ENCODE measurements at places on chromosomes 6 and 20.

DNA sequence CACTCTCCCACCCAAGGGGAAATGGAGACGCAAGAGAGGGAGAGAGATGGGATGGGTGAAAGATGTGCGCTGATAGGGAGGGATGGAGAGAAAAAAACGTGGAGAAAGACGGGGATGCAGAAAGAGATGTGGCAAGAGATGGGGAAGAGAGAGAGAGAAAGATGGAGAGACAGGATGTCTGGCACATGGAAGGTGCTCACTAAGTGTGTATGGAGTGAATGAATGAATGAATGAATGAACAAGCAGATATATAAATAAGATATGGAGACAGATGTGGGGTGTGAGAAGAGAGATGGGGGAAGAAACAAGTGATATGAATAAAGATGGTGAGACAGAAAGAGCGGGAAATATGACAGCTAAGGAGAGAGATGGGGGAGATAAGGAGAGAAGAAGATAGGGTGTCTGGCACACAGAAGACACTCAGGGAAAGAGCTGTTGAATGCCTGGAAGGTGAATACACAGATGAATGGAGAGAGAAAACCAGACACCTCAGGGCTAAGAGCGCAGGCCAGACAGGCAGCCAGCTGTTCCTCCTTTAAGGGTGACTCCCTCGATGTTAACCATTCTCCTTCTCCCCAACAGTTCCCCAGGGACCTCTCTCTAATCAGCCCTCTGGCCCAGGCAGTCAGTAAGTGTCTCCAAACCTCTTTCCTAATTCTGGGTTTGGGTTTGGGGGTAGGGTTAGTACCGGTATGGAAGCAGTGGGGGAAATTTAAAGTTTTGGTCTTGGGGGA lies 754 bp downstream of the TNF start:
- DNase-seq: no peak

DNA sequence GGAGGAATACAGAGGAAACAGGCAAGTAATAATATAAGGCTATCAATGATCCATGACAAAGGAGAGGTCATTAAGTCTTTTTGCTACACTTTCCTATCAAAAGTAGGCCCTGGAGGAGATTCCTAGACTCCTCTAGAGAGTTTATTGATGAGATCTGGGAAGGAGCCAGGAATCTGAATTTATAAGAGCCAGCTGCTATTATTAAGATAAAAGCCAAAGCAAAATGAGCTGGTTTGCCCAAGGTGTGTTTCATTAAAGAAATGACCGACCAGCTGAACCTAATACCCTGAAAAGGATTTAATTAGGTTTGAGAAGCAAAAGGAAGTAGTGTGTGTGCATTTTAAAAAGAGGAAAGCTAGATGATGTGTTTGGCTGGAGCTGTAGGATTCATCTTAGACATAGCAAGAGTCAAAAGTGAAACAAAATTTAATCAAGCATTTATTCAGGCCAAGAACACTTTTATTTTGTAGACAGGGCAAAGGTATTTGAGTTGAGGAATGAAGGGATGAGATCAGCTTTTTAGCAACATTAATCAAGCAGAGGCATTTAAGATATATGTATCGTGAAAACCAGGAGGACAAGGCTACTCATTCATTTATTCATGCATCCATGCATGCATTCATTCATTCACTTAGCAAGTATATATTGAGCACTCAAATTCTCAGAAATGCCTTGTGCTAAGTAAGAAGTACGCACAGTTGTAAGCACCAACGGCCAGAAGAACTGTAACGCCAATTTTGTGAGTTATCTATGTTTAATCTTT lies 43.5 kb upstream of the SCAF8 start:
- DNase-seq: no peak

GRCh38 chr20:52752023-52752422 lies 220.1 kb upstream of the TSHZ2 start:
- no peak for DNase-seq

DNA sequence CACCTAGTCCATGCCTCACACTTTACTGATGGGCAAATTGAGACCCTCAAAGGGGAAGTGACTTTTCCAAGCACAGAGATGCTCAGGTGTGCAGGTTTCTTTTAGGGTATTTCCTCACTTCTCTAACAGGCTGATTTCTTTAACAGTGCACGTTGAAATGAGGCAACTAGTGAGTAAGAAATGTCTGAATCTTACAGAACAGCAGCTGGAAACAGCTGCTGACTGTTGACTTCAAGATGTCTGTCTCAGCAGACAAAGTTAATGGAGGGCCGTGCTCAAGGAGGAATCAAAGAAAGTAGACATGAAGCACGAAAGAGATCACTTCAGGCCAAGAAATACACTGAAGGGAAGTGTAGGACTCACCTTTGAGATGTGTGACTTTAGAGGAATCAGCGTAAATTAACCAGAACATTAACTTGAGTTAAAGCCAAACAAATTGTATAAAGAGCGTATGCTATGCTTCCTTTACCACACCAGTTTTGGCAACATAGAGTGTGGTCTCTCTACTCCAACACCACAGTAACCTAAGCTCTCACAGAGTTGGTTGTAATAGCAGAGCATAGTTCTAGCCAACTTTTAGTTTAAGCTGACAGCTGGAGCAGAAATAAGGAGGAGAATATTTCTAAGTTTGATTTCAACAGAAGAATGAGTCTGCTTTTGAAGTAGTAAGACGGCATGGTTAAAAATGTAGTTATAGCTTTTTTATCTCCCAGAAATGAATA lies 60.9 kb downstream of the SAMD3 start:
- DNase-seq: no peak

GRCh38 chr6:123764722-123765121 lies 38.9 kb upstream of the NKAIN2 start:
- no peak for DNase-seq

- no peak for DNase-seq
Measured at GRCh38 chr6:158057213-158057987, 75.7 kb downstream of the SYNJ2 start.

DNA sequence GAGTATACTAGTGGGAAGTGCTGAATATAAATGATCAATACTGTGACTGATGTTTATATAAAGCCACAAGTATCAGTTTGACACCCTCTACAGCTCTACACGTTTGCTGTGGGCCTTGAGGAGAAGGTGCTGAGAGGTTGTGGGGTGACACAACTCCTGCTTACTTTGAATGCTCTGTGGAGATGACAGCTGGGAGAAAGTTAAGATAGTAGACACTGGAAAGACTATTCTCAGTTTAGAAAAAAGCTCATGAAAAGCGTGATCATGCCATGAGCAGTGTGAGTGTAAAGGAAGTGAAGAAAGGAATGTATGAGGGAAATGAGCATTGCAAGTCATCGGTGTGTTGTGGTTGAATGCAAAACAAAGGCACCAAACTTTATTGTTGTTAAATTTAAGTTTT lies 215.8 kb downstream of the UTRN start:
- no peak for DNase-seq

DNA sequence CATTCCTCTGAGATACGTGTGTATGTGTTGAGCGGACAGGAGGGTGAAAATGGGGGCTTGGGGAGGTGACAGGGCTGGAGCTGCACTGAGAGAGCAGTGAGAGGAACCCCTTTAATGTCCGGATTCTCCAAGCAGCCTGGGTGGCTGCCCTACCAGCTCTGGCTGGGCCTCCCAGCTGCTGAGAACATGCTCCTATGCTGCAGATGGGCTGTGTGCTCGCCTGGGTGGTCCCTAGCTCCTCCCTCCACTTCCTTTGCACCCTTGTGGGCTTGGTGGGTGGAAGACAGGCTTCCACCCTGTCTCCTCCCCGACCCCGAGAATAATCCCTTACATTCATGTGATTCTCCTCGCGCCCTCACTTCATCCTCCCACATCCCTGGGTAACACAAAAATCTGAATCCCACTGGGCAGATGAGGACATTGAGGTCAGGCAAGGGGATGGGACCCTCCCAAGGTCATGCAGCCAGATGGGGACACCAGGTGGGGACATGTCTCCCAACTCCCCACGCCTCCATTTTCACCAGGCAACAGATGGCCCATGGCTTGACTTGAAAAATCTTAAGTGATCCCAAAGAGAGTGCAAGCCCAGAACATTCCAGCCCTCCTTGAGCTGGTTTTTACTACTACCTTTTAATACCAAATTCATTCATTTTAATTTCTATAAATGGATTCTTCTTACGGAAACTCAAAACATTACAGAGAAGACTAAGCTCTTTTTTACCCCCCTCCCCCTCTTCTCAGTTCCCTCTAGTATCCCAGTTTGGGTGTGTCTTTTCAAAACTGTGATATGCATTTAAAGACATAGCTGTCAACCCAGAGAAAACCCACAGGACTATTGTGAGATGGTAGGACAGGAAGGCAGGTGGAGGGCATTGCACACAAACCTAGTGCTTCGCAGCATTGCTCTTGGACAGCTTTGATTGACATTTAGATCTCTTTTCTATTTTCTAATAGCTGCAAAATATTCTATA lies 5.0 kb upstream of the PDRG1 start:
- no peak for DNase-seq

GRCh38 chr6:50962213-50962759 lies 143.6 kb downstream of the TFAP2B start:
- DNase-seq: no peak

GRCh38 chr6:82953871-82954270 lies 111.8 kb downstream of the UBE3D start:
- no peak for DNase-seq

GRCh38 chr6:151440498-151440897 lies 11.4 kb downstream of the RMND1 start:
- DNase-seq: no peak

- DNase-seq: no peak
Measured at GRCh38 chr6:30926644-30927043, 5.3 kb downstream of the SFTA2 start.

GRCh38 chr20:56244259-56244658 lies 4.3 kb upstream of the MC3R start:
- DNase-seq: no peak

DNA sequence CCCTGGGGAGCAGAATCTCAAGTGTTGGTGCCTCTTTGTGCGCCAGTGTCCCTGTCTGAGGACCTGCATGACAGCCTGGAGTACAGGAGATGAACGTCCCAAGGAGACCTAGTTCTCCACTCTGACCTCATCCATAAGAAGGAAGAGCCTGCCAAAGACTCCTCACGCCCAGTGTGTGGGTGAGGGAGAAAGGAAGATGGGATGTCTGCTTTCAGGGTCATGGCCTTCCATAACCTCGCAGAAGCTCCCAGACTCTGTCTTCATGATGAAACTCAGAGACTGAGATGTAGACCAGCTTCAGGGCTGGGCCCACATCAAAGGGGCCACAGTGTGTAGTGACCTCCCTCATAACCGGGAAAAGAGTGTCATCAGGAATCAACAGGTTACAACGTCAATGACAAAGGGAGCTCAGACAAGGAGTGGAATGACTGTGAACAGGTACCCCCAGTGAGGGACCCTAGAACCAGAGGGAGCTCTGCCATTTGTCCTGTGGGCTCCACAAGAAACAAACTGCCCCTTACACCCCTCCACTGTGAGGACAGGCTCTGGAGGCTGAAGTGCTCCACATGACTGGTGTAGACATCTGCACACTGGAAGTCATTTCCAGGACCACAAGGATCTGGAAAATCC lies 8.1 kb downstream of the HLA-DQB1 start:
- DNase-seq: no peak

DNA sequence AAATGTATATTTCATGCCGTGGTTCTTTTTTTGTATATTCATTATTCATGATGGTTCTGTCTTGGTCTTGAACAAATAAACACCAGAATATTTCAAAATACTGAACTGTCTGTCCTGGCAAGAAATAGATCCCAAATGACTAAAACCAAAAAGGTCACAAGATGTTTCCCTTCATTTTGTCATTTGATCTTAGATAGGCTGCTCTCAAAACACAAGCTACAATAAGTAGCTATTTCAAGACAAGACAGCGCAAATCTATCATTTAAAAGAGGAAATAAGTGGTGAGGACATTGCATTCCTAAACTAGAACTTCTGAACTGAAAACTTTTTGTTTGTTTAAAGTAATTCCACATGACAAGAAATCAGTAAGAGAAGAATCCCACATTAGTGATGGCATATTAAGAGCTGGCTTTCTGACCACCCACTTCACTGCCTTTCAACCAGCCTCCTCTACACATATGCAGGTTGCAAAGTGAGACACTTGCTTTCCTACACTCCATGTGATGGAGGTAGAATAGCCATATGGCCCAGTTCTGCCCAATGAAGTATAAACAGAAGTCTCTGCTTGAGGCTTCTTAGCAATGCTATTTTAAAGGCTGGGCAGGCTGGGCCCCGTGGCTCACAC lies 54.4 kb upstream of the CCDC28A start:
- DNase-seq: no peak
